ENCODE measurements at places on chromosomes 16 and 17. TPM values are rescaled to one million over a fixed set of nuclear protein-coding genes. Genes with fewer than 3 reads are reported as not detected.
A peak's percentile ranks its signal among the peaks of the same experiment; 100 is the strongest.

- no peak for DNase-seq
Observed at GRCh38 chr17:7258731-7259554, 3.3 kb downstream of the CLDN7 start.

- no peak for DNase-seq
Observed at GRCh38 chr16:64475627-64476351, 646.1 kb downstream of the CDH11 start.

DNA sequence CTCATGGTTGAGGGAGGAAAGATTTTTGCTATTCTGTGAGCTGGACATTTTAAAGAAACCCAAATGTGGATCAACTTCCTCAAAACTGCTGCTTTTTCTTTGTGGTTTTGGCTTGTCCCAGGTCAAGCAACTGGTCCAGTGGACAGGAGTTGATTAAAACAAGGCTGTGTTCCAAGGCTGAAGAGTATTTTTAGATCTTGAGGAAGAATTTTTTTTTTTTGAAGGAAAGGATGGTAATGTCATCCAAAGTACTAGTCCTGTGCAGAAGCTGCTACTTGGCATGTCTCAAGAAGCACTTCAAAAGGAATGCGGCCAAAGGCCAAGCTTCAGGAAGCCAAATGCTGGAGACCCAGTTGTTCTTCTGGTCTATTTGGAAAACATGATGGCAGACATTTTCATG, 8.0 kb upstream of the MYH2 start:
- peak; percentile 10 for DNase-seq

GRCh38 chr17:76556765-76557367, 17.0 kb downstream of the PRCD start:
- no peak for DNase-seq

DNA sequence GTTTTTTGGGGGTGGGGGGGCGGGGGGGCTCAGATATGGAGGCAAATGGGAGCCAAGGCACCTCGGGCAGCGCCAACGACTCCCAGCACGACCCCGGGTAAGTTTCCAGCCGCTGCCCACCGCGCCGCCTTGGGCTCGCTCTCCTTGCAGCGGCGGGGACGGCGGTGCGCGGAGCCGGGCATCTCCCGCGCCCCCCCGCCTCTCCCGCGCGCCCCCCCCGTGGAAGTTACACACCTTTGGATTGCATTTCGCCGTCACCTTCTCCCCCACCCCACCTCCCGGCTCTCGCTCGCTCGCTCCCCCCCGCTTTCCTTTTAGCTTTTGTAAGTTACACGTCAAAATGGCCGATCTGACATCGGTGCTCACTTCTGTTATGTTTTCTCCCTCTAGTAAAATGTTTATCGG, 387 bp downstream of the MSI2 start:
- no peak for DNase-seq

- DNase-seq: no peak
Observed at GRCh38 chr16:64182985-64183384, 938.9 kb downstream of the CDH11 start.

DNA sequence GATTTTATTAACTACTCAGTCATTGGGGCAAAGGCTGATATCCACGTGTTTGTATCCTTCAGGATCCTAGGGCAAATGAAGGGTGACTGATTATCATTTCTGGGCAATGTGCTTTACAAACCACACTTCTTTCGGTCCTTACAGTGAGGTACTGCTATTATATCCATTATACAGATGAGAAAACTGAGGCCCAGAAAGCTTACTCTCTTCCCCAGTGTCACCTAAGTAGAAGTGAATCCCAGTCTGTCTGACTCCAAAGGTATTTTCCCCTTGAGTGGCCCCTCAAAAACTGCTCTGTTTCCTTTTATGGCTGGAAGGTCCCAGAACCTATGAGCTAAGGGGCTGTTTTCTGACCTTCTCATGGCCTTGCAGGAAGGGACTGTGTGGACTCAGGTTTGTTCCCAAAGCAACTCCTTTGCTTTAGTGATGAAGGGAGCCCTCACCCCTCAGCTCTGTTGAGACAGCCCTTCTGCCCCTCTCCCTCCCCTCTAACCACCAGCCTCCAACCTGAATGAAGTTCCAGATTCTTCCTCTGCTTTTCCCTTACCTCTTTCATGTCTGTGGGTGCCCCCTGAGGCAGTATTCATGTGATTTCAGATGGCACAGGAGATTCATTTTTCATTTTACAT, 27.4 kb upstream of the ADGRG1 start:
- peak; percentile 5 for DNase-seq

DNA sequence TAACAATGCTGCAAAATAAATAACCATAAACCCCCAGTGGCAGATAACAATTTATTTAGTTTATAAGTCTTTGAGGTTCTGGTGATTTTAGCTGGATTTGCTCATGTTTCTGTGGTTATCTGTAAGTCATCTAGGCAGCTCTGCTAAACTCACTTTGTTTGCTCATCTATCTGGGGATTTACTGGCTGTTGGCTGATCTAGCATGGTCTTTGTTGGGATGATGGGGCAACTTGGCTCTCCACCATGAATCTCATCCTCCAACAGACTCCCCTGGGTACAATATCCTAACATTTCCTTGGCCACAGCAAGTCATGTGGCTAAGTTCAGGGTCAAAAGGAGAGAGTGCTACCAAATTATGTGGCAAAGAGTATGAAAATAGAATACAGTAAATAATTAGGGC, 359.3 kb downstream of the CA10 start:
- DNase-seq: no peak

GRCh38 chr16:10266809-10267208, 84.6 kb upstream of the GRIN2A start:
- no peak for DNase-seq

The SLFN11 gene
- 12.3 TPM for total RNA-seq

The PERCC1 gene
- total RNA-seq: not detected

The WNK4 gene
- total RNA-seq: 0.37 TPM

The TBC1D3G gene
- total RNA-seq: not detected

The DGKE gene
- 23.0 TPM for total RNA-seq

The SCNN1B gene
- total RNA-seq: 2.2 TPM

The COL1A1 gene
- 421 TPM for total RNA-seq

The COPS3 gene
- total RNA-seq: 43.8 TPM

The PHLPP2 gene
- 10.1 TPM for total RNA-seq
